ENCODE measurements at places on chromosomes 1 and 21.

GRCh38 chr1:12344596-12345349 lies 114.9 kb downstream of the VPS13D start:
- DNase-seq: no peak

DNA sequence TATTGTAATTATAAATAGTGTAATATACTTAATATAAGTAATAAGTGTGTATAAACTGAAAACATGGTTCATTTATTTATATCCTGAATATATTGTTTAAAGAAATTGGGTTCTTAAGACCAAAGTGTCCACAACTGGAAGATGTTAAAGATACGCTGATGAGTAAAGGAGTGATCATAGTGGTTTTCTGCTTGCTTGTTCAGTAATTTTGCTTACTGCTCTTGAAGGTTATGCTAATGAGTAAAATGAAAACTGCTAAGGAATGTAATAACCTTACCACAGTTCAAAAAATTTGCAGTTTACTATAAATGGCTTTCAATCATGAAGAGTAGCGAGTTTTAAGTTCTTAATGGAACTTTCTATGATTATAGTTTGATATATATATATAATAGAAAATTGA lies 22.0 kb downstream of the DONSON start:
- no peak for DNase-seq

DNA sequence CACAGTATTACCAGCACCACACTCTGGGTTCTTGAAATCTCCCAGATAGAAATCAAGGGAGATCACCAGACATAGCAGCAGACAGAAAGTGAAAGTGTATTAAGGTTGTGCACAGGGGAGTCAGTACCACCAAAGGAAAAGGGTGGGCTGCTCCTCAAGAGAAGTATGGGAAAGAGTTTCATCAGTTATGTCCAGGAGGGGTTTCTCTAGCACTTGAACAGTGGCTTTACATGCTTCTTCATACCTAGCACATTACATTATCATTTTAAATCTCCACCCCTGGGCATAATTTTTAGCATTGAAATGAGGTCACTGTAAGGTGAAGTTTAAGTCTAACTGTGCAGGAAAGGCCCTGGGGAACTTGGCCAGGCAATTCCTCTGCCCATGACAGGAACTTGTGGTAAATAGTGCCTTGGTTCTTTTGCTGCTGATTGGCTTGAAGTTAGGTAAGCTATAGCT lies 601.0 kb downstream of the NUF2 start:
- DNase-seq: no peak

GRCh38 chr1:68015369-68015768 lies 35.1 kb downstream of the DIRAS3 start:
- no peak for DNase-seq

GRCh38 chr1:155166051-155166470 lies 7.0 kb downstream of the KRTCAP2 start:
- DNase-seq: no peak

DNA sequence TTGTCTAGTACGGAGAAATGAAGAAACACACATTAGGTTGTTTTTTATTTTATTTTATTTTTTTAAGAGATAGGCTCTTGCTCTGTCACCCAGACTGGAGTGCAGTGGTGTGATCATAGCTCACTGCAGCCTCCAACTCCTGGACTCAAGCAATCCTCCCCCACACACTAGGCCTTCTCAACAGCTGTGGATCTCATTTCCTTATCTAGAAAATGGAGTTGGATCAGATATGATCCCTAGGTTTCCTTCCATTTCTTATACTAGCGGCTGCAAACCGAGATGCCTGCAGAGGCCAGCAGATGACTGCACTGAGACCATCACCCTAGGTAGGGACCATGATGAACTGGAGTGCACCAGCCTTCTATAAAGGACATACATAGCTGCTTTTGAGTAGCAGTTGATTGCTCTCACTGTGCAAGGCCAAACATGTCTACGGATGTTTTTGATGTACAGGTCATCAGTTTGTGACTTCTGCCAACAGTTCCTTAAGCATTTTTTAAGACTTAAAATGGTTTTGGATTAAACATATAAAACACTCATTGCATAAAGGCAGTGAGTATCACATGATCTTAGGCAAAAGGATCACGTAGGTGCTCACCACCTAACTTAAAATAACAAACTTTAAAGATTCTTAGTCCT lies 11.4 kb upstream of the KLHL12 start:
- DNase-seq: no peak

GRCh38 chr1:151908228-151908691 lies 1.1 kb downstream of the THEM4 start:
- DNase-seq: no peak

- DNase-seq: no peak
These were observed 3.1 kb upstream of the BARHL2 start for GRCh38 chr1:90720145-90720636.

GRCh38 chr1:226002667-226003501 lies 3.7 kb upstream of the SDE2 start:
- DNase-seq: no peak

- no peak for DNase-seq
These were observed 23.6 kb downstream of the PTPRU start for GRCh38 chr1:29259802-29260441.

- DNase-seq: no peak
These were observed 21.8 kb downstream of the TENT5C start for GRCh38 chr1:117627546-117628130.

- DNase-seq: no peak
These were observed 326.7 kb downstream of the PAPPA2 start for GRCh38 chr1:176789571-176790090.

- no peak for DNase-seq
These were observed 4.5 kb upstream of the COP1 start for GRCh38 chr1:176211396-176212165.

DNA sequence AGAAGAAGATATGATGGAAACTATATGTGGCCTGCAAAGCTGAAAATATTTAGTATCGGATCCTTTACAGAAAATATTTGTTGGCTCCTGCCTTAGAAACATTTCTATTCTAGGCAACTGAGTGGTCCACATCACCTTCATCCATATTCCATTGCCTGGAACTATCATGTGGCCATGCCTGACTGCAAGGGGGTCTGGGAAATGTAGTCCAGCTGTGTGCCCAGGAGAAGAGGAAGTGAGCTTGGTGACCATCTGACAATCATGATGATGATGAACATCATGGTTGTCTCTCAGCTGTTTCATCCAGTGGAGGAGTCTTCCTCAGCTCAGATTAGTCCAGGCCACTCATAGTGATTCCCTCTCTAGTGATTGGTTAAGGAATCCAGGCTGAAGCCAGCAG lies 61.8 kb upstream of the IFNLR1 start:
- DNase-seq: no peak

- no peak for DNase-seq
These were observed 2.9 kb upstream of the RABGAP1L start for GRCh38 chr1:174156437-174156836.

DNA sequence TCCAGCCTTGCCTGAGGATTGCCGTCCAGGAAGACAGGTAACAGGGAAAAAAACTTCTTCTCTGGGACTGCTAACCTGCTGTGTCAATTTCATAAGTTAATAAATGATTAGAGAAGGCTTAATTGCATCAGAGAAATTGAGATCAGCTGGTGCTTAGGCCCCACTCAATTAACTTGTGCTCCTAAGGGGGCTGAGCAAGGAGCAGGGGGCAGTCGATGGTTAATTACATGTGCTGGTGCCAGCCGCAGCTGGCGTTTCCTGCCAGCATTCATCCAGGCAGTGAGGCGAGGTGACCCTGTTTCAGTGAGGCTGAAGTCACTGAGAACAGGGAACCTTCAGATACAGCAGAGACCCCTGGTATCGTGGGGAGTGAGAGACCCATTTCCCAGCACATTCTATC lies 60.0 kb downstream of the FAM163A start:
- no peak for DNase-seq

DNA sequence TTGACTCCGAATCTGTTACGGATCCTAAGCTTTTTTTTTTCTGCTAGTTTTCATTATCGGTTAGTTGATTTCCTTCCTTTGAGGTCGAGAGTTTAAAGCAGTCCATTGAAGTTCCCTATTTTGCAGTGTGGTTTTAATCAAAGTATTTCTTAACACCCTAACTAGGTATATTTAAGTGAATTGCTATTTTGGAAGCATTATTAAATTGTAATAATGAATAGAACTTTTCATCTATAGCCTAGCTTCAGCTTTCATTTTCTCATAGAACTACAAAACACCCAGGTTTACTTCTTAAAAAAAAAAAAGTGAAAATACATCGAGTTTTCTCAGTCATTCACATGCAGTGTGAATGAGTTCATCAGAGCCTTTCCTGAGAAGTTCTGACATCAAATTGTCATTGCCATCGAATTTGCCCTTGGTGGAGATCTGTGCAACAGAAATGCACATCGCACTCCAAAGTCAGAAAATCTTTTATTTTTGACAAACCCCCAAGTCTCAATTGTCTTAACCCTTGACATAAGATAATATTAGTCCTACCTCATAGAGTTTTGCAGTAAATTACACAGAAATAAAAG lies 1.1 kb upstream of the LBR start:
- DNase-seq: no peak

DNA sequence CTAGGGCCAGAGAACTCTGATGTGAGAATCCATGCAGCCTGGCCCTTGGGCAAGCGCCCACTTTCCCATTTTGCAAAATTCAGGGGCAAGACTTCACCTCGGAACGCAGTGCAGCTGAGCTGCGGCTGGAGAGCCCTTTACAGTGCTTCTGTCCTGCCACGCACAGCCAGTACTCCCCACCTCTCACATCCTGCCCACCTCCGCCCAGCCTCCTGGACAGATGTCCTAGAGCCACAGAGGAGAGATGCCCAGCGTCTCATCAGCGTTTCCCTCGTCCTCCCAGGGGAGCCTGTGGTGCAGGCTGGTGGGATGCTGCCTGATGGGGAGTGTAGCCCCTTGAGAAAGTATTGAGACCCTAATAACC lies 29.6 kb downstream of the RUNX3 start:
- DNase-seq: no peak

All from stimulated activated CD4-positive, alpha-beta T cell treated with anti-CD3 and anti-CD28 coated beads, TNF-alpha, amount 100 ng/mL, for 24 hours (primary cell).